ENCODE measurements at places on chromosomes 2 and 18.

- no peak for DNase-seq
Measured at GRCh38 chr2:128754246-128754724, 435.6 kb upstream of the HS6ST1 start.

DNA sequence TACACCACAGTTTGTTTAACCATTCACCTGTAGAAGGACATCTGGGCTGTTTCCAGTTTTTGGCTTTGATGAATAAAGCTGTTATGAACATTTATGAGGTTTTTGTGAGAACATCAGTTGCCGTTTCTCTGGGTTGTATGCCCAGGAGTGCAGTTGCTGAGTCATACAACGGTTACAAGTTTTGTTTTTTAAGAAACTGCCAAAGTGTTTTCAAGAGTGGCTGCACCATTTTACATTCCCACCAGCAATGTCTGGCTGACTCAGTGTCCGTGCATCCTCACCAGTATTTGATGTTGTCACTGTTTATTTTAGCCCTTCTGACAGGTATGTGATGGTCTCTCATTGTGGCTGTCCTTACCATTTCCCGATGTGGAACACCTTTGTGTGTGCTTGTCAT is 48.0 kb upstream of the GPR17 start:
- no peak for DNase-seq

GRCh38 chr2:16507655-16508489 is 157.8 kb downstream of the CYRIA start:
- DNase-seq: peak; percentile 22

DNA sequence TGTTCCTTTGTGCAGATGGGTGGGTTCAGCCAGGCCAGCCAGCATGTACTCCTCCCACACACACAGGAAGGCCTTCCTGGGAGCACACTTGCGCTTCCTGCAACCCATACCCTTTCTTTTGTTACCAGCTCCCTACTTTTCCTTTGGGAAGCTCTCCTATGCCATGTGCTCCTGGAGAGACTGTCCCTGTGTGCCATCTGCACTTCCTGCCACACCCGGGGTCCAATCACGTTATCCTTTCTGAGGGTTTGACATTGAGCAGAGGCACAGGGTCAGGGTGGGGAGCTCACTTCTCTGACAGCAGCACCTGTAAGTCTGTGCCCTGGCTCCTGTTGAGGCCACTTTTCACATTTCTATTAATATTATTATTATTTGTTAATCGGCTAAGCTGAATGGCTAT is 62.9 kb downstream of the COPS8 start:
- no peak for DNase-seq

DNA sequence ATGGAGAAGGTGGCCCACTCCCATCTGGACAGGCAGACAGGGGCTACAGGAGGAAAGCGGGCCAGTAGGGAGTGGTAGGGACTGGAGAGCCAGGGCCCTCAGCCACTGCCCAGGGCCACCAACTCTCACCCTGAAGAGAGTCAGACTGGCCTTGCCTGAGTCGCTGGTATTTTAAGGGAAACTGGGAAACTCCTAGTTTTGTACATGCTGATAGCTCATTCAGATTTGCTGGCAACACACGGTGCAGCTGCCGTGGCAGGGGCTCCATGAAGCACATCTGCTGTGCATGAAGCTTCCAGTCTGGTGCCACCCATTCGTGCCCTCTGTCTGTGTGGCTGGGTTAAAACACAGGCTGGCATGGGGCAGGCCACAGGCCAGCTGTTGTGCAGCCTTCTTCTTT is 137.3 kb upstream of the GLI2 start:
- no peak for DNase-seq
